ENCODE measurements at places on chromosomes 3 and 15.

- peak; percentile 67 for DNase-seq
These were observed at the start of gene SH3GL3 for GRCh38 chr15:83446904-83447709. SH3GL3 (plus strand) TSS chr15:83447341; CDS start chr15:83447534, 193 bp downstream.

DNA sequence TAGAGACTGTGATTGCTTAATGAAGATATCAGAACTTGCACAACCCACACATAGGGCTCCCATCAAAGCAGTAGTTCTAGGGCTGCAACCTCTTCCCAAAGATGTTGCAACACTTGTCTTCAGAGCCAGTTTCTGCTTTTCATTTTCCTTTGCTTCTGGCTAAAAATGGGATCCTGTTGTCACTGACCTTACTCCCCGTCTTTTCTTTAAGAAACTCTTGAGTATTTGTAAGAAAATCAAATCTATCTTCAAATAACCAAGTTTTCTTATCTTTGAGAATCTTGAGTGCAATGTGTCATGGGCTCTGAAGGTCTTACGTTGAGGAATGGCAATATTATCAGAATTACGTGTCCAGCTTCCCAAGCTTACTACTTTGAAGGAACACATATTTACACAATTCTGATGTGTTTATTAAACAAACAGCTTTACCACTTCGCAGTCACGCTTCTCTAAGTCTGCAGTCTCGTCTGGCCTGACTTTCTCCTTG is 24.1 kb downstream of the CACNA1D start:
- no peak for DNase-seq

DNA sequence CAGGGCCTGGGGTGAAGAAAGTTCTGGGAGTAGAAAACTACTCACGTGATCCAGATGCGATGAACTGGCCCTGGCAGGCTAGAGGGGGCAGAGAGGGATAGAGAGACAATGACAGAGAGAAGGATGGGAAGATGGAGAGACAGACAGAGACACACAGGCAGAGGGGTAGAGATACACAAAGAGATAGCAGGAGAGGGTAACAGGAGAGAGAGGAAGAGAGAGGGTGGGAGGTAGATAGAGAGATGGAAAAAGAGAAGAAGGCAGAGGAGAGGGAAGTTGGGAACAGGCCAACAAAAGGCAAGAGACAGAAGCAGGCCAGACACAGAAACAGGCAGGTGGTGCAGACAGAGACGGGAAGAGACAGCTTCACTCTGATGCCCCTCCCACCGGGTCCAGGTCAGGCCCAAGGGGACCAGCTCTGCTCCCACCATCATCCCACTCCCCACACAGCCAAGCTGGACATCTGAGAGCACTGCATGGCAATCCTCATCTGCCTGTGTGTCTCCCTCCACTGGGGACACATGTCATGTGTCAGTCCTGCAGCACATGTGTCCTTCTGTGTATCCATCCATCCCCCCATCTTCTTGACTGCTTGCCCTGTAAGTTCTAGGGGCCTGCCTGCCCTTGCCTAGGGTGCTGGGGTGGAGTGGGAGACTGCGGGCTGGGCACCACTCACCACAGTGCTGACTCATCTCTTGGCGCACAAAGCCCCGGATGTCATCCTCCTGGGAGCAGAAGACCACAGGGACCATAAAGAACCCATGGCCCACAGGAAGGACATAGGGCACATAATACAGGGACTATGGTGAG is 2.2 kb upstream of the UCN2 start:
- DNase-seq = no peak

- no peak for DNase-seq
These were observed 54.9 kb downstream of the DCUN1D1 start for GRCh38 chr3:182925330-182925943.

DNA sequence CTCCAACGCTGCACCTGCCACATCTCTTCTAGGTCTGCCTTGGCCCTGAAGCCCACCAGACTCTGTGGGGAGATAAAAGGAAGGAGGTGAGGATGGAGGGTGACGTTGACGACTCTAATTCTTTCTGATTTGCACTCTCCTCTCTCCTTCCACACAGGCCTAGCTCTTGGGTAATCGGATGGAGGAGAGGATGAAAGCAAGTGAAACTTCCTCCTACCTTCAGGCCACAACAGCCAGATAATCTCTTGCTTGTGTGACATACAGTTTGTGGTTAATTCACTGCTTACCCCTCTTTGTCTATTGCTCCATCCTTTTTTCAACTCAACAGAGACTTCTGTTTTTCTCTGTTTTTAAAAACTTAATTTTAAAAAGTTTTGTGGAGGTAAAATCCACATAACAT is 208.1 kb downstream of the SV2B start:
- DNase-seq = no peak

DNA sequence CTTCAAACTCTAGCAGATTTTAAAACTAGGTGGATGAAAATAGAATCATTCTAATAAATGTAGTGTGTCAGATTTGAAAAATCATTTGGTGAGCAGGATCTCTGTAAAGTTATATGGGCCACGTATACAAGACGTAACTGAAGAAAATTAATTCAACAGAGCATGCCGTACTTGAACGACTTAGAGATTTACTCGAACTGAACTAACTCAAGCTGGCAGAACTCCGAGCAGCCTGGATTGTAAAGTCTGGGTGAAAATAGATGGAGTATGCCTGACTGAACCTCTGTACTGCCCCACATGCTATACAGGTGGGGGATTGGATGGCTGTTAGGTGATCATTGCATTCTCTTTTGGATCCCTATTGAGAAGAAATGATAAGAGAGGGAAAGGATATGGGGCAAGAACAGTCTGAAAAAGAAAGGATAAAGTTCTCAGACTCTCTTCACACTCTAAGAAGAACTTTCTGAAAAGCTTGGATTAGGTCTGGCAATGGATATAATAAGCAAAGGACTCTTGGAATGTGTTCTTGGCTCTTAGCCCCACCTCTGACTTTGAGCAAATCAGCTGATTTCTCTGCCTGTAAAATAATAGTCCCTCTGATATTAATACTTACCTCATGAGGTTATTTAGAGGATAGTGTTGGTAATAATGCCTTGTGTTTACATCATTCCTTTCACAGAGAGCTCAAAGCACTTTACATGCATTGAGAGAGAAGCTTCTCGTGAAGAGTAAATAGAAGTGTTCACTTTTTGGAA is 147.5 kb downstream of the FILIP1L start:
- no peak for DNase-seq

DNA sequence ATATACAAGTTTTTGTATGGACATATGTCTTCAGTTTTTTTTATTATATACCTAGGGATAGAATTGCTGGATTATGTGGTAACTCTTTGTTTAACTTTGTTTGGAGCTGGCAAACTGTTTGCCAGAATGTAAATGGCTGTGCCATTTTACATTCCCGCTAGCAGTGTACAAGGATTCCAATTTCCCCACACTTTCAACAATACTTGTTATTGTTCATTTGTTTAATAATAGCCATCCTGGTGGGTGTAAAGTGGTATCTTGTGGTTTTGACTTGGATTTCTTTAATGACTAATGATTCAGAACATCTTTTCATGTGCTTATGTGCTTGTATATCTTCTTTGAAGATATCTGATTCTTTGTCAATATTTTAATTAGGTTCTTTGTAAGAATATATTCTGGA is 64.4 kb downstream of the ZNF609 start:
- DNase-seq = no peak

- DNase-seq = no peak
These were observed 262.6 kb upstream of the ZNF385D start for GRCh38 chr3:22013641-22014040.

- DNase-seq = no peak
These were observed 79.1 kb downstream of the CADPS start for GRCh38 chr3:62795978-62796657.

DNA sequence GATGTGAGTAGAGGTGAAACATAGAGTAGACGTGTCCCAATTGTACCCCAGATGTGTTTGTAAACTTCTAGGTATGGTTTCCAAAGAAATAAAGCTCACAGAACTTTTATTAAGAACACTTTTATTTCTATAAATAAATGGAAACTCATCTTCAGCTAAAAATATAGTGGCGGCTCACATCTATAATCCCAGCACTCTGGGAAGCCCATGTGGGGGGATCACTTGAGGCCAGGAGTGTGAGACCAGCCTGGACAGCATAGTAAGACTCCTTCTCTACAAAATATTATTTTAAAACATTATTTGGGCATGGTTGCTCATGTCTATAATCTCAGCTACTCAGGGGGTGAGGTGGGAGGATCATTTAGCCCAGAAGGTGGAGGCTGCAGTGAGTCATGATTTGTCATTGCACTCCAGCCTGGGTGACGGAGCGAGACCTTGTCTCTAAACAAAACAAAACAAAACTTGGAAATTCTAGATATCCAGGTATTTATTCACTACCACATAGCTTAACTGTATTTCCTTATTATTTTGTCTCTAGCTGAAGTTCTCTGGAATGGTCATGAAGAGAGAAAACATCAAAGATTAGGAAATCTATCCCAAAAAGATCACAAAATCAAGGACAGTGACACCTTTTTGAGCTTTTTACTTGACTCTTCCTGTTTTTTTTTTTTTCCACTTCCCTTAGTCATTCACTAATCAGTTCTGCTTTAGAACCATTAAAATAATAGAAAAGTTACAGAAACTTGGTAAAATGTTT is 258.1 kb downstream of the TIGIT start:
- DNase-seq = peak; percentile 71

GRCh38 chr3:100160521-100160920 is 46.2 kb upstream of the FILIP1L start:
- DNase-seq = no peak

GRCh38 chr3:148778926-148779325 is 48.7 kb upstream of the CPB1 start:
- no peak for DNase-seq

DNA sequence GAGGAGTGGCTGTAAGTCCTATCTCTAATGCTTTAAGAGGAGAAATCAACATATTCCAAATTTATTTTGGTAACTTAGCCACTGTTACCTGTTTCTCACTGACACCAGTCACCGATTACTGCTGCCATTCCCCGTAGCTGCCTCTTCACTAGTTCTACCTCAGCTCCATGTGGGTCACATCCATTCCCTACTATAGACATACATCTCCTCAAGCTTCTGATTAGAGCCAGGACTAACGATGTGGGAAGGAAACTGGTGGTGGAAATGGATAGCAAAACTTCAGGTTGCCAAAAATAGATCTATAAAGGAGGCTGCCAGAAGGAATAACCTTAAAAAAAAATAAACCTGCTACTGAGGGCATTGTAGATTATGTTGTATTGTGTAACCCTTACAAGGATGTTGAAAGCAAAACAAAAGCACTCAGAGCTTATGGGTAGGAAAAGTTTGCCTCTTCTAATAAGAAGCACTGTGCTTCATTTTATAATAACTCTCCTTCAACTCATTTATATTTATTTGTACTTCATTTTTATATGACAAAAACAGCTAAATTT is 56.0 kb downstream of the KAT2B start:
- DNase-seq = no peak
